ENCODE measurements at places on chromosomes 16 and 17. TPM values are rescaled to one million over a fixed set of nuclear protein-coding genes. Genes with fewer than 3 reads are reported as not detected.

SLC16A13 gene
- total RNA-seq = 1.5 TPM

RPRML gene
- not detected for total RNA-seq

SMPD3 gene
- total RNA-seq = 0.23 TPM

DNA sequence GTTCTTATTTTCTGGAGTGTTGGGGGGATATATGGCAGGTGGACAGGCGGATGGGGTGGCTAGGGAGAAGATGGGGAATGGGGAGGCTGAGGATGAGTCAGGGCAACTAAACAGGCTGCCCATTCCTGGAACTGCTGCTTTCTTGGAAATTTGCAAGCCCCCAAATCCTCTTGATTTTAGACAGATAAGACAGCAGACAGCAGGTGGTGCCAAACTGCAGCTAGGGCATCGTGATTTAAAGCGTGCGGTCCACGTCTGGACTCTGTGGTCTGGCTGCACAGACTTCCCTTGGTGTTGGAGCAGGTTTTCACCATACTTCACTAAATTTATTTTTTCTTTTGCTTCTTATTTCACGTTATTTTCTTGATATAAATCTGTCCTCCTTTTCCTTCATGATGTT lies 10.9 kb upstream of the KRT24 start:
- no peak for DNase-seq

DNA sequence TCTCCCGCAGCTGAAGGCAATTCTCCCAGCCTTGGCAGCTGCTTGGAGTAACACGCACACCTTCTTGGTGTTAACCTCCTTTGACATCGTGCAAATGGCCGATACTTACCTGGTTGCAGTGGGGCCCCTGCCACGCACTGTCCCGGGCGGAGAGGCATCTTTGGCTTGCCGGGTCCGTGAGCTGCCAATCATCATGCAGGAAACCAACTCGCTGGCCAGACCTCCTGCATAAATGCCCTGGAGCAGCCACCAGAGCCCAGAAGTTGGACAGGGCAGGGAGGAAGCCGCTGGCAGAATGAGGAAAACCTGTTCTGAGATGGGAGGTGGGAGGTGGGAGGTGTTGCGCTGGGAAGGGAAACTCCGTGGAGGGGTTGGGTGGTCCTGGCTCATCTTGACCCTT lies 41.7 kb upstream of the CREBBP start:
- peak; percentile 60 for DNase-seq

GRCh38 chr17:80126449-80126715 lies 20.5 kb downstream of the EIF4A3 start:
- DNase-seq = no peak

All from posterior vena cava (tissue), 2 donors.